ENCODE measurements at places on chromosomes 13 and 19.

DNA sequence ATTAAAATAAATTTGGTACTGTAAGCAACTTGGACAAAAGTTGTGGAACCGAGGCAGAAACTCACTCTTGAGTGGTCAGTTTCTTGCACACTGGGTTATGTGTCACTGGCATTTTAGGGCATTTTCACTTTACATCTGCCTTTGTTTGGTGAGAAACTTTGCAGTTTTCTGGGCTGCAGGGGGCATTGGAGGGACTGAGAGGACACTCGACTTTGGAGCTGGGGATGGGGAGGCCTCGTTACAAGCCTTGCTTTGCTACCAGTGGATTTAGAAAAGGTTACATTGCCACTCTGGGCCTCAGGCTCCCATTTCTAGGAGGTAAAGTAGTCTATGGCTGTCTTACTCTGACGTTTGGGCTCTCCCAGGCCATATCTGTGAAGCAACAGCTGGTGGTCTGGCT, 41.9 kb upstream of the ZNF536 start:
- H3K27ac ChIP-seq = no peak overlapping the region
- no peaks in the 10 kb centered on the region for H3K4me1 ChIP-seq
- DNase-seq = no peak
- no peaks in the 10 kb centered on the region for H3K36me3 ChIP-seq

DNA sequence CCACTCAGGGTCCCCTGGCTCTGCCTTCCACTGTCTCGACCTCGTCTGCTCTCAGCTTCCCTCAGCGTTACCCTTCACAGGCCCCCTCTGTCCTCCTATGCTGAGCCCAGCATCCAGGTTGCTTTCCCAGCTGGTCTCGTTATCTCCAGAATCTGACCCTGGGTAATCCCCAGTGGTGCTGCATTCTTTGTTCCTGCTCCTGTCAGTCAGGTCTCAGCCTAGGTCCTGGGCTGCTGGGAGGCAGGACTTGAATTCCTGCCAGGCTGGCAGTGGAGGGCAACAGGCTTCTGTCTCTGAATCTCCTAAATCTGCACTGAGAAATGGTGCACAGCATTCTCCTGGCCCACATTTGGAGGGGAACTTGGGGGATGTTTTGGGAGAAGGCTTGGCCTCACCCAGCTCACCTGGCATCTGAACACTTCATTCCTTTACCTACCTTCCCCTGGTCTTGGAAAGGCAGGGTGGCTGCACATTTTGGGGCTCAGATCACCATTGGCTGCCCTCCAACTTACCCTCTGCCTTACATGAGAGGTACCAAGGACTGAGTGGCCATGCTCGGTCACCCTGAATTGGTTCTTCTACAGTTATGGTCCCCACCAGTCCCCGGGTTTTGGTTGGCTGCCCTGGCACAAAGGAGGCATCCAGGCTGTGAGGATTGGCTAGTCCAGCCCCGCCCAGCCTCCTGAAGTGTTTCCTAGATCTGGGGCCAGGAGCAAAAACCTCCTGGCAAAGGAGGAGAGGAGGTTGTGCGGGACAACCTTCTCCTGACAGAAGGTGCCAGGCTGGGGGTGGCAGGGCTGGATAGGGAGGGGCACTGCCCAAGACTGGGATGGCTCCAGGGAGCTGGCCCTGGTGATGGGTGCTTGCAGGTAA, at the start of gene CYP4F8:
Gene CYP4F8 (plus strand): TSS at position 712 of the 873 bp plus-strand sequence. CDS start 399 bp downstream, outside the sequence.
- H3K4me1 ChIP-seq = no peaks in the 10 kb centered on the region
- DNase-seq = no peak
- no peaks in the 10 kb centered on the region for H3K27me3 ChIP-seq
- no peak within 1 kb of the TSS for H3K27ac ChIP-seq
- H3K4me3 ChIP-seq = no peak within 1 kb of the TSS

DNA sequence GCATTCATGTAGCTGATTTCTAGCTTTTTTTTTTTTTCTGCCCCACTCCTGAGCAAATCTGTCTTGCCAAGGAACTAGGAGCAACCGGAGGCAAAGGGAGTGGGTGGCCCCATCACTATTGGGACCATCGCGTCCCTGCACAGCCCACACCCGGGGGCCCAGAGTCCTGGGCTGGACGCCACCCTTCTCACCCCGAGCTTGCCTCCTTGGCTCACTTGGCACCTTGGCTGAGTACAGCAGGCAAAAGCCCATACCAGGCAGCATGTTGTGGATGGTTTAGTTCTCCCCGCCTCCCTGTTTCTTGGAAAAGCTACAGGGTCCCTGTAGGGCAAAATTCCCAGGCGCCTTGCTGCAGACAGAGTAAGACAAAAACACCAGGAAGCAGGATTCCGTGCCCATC, 13.7 kb downstream of the SMIM24 start:
- DNase-seq = no peak
- no peak overlapping the region for H3K4me3 ChIP-seq
- peaks cover 18% of the 10 kb centered on the region for H3K36me3 ChIP-seq
- no peaks in the 10 kb centered on the region for H3K4me1 ChIP-seq

DNA sequence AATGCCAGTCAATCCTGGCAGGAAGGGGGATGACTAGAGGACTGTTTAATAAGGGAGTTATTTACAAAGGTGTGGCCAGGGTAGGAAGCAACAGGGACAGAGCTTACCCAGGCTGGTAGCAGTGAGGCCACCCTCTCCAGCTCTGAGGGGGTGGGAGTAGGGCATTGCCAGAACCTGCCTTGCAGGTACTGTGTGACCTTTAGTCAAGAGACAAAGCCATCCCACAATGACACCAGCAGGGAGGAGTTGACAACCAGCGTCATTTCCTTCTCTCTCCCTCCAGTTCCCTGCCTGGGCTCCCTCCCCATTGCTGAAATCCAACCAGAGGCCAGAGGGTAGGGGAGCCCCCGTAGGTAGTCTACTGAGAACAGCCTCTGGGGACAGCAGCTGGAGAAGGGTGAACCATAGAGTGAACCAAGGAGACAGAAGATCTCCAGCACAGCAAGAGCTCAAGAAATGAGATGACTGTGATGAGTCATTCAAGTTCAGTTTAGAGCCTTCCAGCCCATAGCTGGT, 33.3 kb upstream of the SPATA13 start:
- DNase-seq = peak; percentile 43
- H3K4me3 ChIP-seq = no peak overlapping the region
- no peaks in the 10 kb centered on the region for H3K27me3 ChIP-seq
- H3K27ac ChIP-seq = no peak overlapping the region
- H3K36me3 ChIP-seq = no peaks in the 10 kb centered on the region

DNA sequence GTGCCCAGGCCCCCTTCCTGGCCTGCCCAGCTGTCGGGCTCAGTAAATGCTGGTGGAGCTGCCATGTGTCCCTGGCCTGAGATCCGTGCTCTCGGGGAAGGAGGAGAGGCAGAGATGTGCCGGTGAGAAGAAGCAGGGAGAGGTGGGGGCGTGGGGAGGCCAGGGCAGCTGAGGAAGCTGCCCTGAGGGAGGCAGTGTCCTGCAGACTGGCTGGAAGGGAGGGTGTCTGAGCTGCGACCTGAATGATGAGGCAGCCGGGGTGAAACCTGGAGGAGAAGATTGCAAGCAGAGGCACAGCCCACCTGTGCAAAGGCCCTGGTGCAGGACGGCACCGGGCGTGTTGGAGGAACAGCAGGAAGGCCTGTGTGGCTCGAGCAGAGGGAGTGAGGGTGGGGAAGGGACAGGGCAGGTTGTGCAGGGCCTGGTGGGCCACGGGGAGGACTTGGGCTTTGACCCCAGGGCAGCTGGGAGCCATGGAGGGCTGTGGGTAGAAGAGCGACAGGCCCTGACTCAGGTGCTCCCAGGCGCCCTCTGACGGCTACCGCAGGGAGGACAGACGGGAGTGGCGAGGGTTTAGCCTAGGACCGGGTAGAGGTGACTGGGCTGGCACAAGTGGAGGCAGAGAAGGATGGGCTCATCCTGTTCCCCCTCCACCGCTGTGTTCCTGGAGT, 14.0 kb upstream of the CELF5 start:
- H3K36me3 ChIP-seq = peaks cover 16% of the 10 kb centered on the region
- H3K4me1 ChIP-seq = no peaks in the 10 kb centered on the region
- no peaks in the 10 kb centered on the region for H3K27me3 ChIP-seq

- H3K36me3 ChIP-seq = no peaks in the 10 kb centered on the region
- H3K4me1 ChIP-seq = no peaks in the 10 kb centered on the region
- no peak for DNase-seq
- H3K4me3 ChIP-seq = no peak overlapping the region
- H3K27me3 ChIP-seq = no peaks in the 10 kb centered on the region
- H3K27ac ChIP-seq = no peak overlapping the region
Observed at GRCh38 chr19:51079481-51080110, 3.1 kb downstream of the KLK14 start.

DNA sequence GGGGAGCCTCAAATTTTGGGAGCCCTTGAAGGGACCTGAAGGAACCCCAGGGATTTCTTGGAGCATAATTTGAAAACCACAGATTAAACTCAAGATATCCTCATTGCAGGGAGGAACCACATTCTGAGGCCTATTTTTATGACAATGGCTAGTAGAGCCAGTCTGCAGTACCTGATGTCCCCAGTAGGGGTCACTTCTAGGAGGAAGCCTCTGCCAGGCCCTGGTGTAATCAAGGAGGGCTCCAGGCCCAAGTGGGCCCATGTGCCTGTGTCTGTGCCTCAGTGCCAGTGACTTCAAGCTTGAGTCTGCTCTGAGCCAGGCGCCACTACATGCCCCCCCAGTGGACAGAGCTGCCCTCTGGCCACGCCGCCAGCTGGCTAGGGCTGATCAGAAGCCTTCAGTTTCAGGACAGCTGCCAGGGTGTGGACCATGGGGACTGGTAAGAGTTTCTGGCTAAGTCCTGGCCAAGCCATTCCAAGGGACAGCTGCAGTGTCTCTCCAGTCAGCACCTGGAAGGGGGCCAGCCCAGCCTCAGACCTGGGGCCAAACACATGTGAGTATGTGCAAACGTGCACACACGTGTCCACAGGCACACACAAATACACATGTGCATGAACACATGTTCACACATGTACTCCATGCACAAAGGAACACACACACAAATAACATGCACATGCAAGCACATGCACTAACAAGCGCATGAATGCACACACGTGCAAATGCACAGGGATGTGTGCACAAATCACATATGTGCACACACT, 20.5 kb upstream of the SLC7A10 start:
- DNase-seq = no peak
- peaks cover 4% of the 10 kb centered on the region for H3K27me3 ChIP-seq
- H3K27ac ChIP-seq = no peak overlapping the region
- H3K4me1 ChIP-seq = no peaks in the 10 kb centered on the region

GRCh38 chr13:50908371-50908770, 1.2 kb upstream of the RNASEH2B start:
- peaks cover 7% of the 10 kb centered on the region for H3K4me1 ChIP-seq
- peaks cover 2% of the 10 kb centered on the region for H3K27me3 ChIP-seq
- no peak overlapping the region for H3K4me3 ChIP-seq
- H3K36me3 ChIP-seq = no peaks in the 10 kb centered on the region

DNA sequence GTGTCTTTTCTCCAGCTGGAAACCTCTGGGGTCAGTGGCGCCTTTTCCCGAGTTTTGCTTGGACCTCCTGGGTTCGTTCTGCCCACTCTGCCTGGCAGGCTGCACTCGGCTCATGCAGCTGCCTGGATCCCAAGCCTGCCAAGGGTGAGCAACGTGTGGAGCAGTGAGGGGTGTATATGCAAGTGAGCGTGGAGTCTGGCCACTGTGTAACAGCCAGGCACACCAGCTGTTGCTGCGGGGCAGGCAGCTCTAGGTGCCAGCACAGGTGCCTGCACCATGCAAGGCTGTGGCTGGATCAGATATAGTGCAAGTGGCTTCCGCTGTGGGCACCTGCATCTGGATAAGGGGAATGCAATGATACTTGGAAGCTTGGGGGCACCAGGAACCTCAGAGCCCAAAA, 699.4 kb downstream of the SLITRK1 start:
- H3K4me3 ChIP-seq = no peak overlapping the region
- no peak for DNase-seq
- H3K27me3 ChIP-seq = no peaks in the 10 kb centered on the region
- H3K36me3 ChIP-seq = no peaks in the 10 kb centered on the region

DNA sequence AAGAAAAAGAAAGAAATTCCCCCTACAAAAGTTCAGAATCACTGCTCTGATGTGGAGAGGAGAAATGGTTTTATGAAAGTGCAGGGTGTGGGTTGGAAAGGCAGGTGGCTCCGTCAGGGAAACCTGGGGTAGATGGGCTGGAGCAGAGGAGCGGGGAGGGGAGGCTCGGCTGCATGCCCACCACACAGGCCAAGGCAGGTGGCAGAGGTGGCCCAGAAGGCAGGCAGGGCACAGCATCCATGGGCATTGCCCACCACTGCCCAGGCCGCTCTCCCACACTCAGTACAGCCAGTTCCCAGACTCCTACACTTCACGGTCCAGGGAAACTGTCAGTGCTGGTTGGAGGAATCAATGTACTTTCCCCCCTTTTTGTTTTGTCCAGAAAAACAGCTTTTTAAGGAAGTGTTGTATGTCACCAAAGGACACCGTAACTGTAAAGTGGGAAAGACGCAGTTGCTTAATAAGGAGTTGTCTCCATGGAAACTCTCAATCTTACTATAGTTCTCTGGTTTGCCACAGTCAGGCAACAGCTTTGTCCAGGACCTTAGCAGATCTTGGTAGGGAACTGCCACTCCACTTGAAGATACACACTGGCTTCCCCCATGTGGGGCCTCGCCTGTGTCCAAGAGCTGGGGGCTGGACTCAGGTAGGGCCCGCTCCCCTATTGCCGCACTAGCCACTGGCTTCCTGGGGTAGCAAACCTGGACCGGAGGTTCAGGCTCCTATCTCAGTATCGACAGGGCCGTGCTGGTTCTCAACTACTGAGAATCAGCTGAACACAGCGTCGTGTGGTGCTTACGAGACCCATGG, 82.9 kb downstream of the RAB20 start:
- H3K4me3 ChIP-seq = no peak overlapping the region
- no peaks in the 10 kb centered on the region for H3K27me3 ChIP-seq
- DNase-seq = no peak
